ENCODE measurements at places on chromosomes 12 and 14.

DNA sequence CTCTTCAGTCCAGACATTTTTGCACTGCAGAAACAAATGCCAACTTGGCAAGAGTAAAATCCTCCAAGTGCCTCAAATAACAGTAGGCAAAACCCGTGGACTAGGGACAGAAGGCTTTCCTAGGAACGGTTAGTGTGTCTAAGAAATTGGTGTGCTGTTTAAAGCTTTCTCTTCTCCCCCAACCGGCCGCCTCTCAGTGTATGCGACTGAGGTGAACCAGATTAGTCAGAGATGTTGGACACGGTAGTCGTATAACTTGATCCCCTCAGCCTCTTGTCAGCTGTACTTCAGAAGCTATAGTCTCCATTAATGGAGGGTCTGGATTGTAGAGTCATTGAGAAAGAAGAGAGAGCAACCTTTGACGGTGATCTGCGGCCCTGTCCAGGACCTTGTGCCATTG, 21.7 kb downstream of the PPFIBP1 start:
- no peak for DNase-seq

- DNase-seq: no peak
Measured at GRCh38 chr12:56574210-56574609, 52.6 kb downstream of the RBMS2 start.

DNA sequence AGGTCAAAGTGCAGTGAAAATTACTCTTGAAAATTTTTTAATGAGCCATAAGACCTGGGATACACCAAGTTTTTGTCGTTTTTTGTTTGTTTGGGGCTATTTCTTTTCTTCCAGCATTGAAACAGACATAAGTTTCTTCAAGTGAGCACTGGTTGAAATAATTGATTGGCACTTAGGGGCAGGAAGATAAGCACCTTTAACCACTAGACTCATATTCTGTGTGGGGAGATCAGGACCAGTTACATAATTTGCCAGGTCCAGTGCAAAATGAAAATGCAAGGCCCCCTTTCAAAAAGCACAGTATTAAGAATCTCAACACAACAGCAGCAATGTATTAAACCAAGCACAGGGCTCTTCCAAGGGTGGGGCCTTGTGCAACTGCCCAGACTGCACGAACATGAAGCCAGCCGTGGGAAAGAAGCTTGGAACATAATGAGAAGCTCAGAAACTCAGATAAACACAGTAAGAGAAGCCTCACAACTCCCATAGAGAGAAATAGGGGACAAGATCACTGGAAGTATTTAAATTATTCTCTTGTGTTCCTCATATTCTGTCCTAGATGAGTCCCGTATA, 3.2 kb upstream of the TCP11L2 start:
- no peak for DNase-seq

GRCh38 chr14:96251656-96252155, 4.3 kb upstream of the BDKRB1 start:
- no peak for DNase-seq

GRCh38 chr14:102081231-102082080, 5.4 kb downstream of the HSP90AA1 start:
- DNase-seq: no peak

DNA sequence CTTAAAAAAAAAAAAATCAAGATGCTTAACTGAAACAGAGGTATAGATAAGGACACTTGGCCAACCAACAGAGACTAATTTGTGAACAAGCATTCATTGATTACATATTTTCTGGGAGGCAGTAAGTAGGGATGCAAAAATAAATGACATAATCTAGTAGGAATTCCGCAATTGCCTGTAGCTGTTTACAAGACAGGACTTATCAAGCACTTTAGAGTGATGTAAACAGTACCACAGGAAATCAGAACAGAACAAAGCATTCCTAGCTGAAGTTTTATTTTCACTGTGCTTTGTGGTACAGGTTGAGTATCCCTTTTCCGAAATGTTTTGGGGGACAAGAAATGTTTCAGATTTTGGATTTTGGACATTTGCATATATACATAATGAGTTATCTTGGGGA, 68.2 kb upstream of the FGD4 start:
- no peak for DNase-seq

GRCh38 chr14:66133666-66134065, 352.5 kb upstream of the CCDC196 start:
- DNase-seq: no peak
